ENCODE measurements at places on chromosomes 1 and 21.
A peak's percentile ranks its signal among the peaks of the same experiment; 100 is the strongest.

DNA sequence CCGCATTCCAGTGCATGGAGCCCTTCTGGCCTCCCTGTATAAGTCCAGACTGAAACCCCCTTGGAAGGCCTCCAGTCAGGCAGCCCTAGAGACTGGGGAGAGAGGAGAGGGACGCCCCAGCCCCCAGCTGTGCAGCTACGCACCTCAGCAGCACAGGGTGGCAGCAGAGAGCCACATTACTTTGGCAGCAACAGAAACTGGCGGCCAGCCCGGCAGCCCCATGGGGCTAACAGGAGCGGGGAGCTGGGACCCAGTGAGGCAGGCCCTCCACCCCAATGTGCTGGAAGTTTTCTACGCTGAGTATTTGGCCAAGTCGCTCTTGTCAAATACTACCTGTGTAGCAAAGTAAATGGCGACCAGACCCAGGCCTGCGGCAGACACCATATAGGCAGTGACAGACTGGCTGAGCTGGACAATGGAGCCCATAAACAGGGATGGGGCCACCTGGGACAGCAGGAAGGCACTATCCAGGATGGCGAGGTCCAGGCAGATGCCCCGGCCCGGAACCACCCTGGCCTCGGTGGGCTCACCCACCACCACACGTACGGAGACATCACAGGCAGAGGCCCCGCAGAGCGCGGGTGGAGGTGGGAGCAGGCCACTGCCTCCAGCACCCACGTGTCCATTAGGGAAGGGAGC, 21.2 kb downstream of the SLC45A3 start:
- DNase-seq, result peak; percentile 62

GRCh38 chr21:45531393-45532215, 10.6 kb downstream of the SLC19A1 start:
- no peak for DNase-seq

- DNase-seq, result no peak
These were observed 5.8 kb upstream of the SRP9 start for GRCh38 chr1:225771661-225772322.

DNA sequence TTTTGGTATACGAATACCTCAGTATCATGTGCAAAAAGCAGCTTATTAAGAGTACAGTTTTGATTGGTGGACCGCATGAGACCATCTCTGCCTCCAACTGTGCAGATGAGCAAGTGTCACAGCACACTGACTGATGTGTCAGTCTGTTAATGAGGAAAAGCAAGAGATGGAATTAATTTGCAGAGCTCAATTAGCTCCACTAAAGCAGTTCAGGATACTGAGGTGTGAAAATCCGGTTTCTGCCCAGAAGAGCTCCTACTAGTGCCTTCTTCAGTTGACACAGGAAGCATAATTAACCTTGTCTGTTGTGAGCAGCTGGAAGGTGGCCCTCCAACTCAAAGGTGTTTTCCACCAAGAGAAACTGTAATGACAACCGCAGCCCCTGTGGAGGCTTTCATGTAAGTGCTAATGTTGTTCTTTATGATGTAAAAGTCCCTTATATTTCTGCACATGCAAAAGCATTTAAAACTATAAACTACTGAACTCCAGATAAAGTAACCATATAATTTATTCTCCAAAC, 44.3 kb downstream of the PCNX2 start:
- no peak for DNase-seq

- no peak for DNase-seq
These were observed 40.1 kb upstream of the PUM1 start for GRCh38 chr1:31105646-31106045.

GRCh38 chr1:60865166-60865565, 217.2 kb upstream of the NFIA start:
- no peak for DNase-seq

GRCh38 chr21:39961251-39961650, 94.0 kb downstream of the PCP4 start:
- peak; percentile 8 for DNase-seq

DNA sequence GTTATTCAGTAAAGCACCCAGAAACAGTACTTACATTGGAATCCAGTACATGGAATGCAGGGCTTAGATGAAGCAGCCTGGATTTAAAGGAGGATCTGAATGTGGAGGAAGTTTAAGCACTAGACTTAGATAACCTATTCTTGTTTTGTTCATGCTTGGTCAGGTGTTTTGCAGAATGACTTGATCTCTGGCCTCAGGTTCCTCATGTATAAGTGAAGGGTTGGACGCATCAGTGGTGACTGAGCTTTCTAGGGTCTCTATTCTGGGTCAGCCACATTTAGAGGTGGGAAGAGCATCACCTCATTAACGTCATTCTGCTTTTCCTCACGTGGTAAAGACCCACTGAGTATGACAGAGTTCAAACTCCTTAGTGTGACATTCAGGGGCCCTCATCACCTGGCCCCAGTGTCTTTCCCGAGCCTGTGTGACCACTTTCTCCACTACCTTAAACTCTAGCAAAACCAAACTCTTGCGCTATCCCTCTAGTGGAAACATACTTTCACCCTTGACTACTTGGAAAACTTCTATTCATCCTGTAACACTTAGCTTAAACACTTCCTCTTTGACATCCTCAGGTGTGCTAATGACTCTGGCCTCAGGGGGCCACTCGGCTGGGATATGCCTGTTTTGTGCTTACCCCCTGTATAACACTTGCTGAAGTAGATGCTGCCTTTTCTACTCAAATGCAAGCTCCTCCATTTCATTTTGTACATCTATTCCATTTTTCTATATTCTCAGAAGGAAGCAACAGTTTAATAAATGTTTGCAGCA, 871 bp upstream of the ERICH3 start:
- no peak for DNase-seq

- DNase-seq, result no peak
These were observed 11.8 kb downstream of the C1orf115 start for GRCh38 chr1:220701974-220702373.

DNA sequence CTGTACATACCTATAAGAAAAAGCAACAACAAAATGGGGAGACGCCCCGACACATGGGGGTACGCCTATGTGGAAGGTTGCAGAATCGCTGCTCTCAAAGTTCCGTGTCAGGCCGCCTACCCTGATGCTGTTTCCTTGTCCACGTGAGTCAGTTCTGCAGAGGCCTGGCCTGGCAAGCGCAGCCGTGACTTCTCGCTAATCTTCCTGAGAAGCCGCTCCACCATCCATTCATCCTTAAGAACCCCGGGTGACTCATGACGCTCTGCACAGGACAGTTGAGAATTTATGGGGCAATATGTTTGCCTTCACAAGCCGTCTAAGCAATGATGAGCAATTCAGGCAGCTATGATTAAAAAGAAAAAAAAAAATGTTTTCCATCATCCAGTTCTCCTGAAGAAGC, 122.3 kb upstream of the TMPRSS2 start:
- peak; percentile 96 for DNase-seq

GRCh38 chr1:70361727-70362398, 7.3 kb upstream of the ANKRD13C start:
- peak; percentile 73 for DNase-seq

DNA sequence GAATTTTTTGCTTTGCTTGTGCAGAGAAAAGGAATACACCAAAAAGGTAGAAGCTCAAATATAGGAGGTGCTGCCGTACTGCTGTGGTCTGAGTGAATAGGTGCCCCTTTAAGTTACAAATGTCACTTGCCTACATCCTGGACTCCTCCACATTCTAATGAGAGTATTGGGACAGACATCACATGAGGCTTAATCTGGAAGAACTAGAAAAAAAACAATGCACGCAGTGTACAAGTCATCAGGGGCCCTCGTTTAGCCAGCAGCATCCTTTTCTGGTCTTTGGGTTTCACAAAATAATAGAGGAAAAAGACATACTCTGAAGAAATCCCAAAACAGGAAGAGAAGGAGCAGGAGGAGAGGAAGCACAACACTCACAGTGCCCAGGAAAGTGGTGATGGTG, 89.3 kb downstream of the SLC44A5 start:
- no peak for DNase-seq

DNA sequence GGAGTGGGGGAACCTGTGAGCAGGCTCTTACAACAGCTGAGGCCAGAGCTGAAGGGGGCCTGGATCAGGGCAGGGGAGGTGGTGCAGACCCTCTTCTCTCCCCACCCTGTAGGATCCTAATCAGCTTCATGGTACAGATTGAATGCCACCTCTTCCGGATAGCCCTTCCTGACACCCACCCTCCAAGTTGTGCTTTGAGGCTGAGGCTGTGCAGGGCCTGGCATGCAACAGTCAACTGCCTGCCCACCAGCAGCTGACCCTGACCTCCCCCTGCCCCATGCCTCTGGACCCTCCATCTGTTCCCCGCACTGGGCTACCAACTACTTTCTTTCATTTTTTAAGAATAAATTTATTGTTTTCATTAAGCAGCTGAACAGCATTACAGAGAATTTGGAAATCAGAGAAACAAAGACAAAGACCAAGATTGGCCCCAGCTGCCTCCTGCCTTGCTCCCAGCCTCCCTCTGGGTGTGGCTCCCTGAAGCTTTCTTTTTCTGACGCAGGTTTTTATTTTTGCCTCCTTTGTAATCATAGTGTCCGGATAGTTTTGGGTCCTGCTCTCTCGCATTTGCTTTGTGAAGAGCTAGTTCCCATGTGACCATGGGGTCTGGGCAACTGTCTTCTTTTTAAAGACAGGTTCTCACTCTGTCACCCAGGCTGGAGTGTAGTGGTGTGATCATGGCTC, 12.8 kb downstream of the ZNF362 start:
- DNase-seq, result no peak

GRCh38 chr1:168007691-168008090, 70.8 kb upstream of the MPC2 start:
- no peak for DNase-seq

DNA sequence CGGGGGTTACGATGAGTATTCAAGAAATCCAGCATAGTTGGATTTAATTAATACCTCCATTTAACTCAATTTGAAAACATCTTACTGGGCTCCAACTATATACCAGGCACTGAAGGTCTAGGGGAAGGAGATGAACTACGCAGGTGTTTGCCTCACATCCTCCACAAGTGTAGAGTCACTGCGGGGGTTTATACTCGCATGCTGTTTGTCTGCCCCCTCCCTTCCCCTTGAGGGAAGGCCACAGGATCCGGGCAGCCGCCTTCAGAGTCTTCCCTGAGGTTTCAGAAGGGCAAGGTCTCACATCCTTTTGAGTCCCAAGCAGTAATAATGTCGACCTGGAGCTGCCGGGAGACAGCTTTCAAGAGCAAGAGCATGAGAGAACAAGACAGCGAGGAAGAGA, 142.4 kb upstream of the GALNT2 start:
- DNase-seq, result no peak

- DNase-seq, result no peak
These were observed 412.8 kb downstream of the AJAP1 start for GRCh38 chr1:5067246-5067645.

- no peak for DNase-seq
These were observed 17.3 kb upstream of the FMN2 start for GRCh38 chr1:240074422-240074821.

- DNase-seq, result peak; percentile 69
These were observed 30.7 kb downstream of the ITPKB start for GRCh38 chr1:226708342-226708780.

- no peak for DNase-seq
These were observed 53.2 kb downstream of the STX6 start for GRCh38 chr1:180969434-180969833.

- DNase-seq, result no peak
These were observed at the start of gene TAS1R1 for GRCh38 chr1:6554907-6555778. TSS of gene TAS1R1 (plus strand) at chr1:6555307. CDS start at chr1:6555374, 67 bp downstream.

- no peak for DNase-seq
These were observed 39.1 kb upstream of the ANGPTL1 start for GRCh38 chr1:178910023-178910422.

- no peak for DNase-seq
These were observed 39.4 kb downstream of the PHC2 start for GRCh38 chr1:33391343-33392078.

- DNase-seq, result peak; percentile 39
These were observed 3.5 kb downstream of the FUBP1 start for GRCh38 chr1:77975386-77975785.

DNA sequence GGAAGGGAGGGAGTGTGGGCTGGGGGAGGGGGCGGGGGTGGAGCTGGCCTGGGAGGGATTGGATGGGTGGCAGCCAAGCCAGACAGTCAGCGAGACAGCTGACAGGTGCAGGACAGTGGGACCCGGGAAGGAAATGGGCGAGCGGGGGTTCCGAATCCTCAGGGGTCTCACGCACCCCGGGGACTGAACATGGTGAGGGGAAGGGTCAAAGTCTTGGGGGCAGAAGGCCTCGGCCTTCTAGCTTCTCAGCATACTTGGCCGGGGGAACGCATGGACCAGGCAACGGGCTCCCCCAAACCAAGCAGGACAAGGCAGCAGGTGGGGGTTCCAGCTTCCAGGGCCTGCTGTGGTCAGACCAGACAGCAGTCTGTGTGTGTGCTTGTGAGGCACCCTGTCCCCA, 23.1 kb downstream of the CASZ1 start:
- DNase-seq, result no peak

- DNase-seq, result no peak
These were observed 69.3 kb downstream of the SLC37A1 start for GRCh38 chr21:42582787-42583476.

GRCh38 chr1:237180256-237180655, 138.3 kb downstream of the RYR2 start:
- DNase-seq, result no peak

DNA sequence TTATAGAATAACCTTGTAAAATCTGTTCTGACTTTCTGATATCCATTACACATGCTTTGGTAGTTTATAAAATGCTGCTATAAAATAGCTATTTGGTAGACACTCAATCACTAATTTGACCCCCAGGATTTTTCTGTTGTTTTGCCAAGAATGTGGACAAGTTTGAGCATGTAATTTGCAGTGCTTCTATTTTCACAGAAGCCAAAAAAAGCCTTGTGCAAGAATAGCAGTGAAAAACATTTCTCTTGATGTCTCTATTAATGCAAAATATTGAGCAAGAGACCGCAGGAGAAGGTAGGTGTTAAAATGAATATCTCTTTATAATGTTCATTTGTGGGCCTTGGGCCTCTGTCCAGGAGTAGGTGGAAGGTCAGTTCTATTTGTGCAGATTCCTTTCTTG, 22.5 kb downstream of the MAP3K7CL start:
- no peak for DNase-seq

GRCh38 chr1:186207391-186208085, 167.5 kb downstream of the TPR start:
- DNase-seq, result no peak

- DNase-seq, result peak; percentile 59
These were observed 2.3 kb downstream of the SPEN start for GRCh38 chr1:15849775-15850324.

- no peak for DNase-seq
These were observed 94.4 kb downstream of the MIS18A start for GRCh38 chr21:32184485-32184884.

DNA sequence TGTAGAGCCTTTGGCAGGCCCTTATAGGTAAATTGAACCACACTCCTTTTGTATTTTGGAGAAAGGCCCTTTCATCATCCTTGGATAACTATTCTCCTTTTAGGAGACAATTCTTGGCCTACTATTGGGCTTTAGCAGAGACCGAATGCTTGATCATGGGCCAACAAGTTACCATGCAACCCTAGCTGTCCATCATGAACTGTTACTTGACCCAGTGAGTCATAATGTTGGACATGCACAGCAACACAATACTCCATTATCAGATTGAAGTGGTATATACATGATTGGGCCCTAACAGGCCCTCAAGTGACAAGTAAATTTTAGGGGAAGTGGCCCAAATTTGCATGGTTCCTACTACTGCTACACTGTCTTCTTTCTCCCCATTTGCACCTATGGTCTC, 84.4 kb downstream of the CATSPERE start:
- no peak for DNase-seq

- DNase-seq, result no peak
These were observed 204.5 kb downstream of the TTLL7 start for GRCh38 chr1:83794384-83794783.
